ENCODE measurements at places on chromosomes 16 and 17.

GRCh38 chr17:867896-868489, 85.8 kb downstream of the MRM3 start:
- DNase-seq = no peak

- DNase-seq = no peak
Observed at GRCh38 chr17:2644971-2645370, 51.5 kb downstream of the PAFAH1B1 start.

DNA sequence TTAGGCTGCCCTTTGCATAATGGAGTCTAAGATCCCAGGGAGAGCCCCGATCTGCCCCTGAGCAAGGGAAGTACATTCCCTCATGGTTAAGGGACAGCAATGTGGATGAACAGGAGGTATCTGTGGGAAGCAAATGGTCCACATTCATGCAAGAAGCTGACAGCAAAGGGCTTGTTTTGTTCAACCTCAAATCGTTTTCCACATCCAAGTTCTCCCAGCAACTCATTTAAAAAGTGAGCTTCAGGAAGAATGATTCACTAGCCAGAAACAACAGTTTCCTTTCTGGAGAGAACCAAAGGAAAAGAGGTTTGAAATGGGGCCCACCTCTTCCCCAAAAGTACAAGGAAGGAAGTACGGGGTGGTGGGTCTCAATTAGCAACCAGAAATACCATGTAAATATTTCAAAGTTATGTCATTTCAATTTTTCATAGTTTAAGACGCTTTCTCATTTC, 9.4 kb downstream of the HSPB9 start:
- DNase-seq = no peak

- DNase-seq = no peak
Observed at GRCh38 chr17:62755141-62755851, 52.8 kb downstream of the MARCHF10 start.

DNA sequence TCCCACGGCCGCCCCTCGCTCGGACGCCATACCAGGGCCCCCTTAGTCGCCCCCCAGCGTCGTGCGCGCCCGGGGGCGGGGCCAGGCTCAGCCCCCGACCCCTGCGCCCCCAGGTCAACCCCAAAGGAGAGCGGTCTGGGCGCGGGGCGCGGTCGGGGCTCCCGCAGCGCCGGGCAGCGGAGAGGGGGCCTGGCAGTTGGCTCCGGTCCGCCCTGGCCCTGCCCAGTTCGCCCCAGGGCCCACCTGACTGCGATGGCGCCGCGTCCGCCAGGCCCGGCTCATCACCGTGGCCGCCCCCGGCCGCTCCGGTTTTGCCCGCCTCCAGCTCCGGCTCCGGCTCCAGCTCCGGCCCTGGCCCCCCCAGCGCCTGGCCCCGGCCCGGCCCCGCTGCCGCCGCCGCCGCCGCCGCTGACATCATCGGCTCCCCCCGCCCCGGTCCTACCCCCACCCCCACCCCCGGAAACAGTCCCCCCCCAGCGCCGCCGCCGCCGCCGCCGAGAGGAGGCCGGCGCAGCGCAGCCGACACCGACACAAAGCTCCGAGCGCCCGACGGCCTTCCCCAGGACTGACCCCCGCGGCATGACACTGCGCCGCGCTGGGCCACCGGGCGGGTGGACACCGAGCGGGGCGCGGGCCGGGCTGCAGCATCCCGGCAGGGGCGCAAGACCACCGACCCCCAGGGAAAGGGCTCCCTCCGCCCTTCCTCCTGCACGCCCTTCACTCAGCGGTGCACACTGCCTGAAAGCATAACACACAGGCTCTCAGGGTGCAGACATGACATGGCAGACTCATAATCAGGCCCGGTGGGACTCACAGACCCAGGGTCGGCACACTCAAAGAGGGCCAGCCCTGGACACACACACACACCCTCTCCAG, at the start of gene ZBTB4:
ZBTB4 (minus strand) TSS at position 419 of the 876 bp plus-strand sequence. CDS start 12,830 bp downstream, outside the sequence.
- peak; percentile 63 for DNase-seq

DNA sequence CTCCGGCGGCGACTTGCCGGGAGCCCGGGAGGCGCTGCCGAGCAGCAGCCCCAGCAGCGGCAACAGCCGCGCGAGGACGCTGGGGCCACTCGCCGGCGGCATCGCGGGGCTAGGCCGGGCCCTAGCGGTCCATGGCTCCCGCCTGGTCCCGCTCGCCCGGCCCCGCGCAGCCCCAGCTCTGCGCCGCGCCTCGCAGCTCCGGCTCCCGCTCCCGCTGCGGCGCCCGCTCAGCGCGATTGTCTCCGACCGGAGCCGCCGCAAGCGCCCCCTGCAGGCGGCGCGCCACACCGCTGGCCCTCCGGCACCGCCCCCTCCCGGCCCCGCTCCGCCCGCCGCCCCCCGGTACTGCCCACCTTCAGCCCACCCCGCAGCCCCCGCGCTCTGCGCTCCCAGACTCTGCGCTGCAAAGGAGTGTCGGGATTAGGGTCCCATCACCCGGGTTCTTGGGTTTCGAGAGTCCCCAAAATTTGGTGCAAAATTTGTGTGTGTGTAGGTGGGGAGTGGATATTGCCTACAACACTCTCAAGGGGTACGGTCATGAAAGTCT, at the start of gene FAM171A2:
FAM171A2 (minus strand) TSS at position 241 of the 547 bp plus-strand sequence; CDS start at position 102, 139 bp downstream.
- DNase-seq = peak; percentile 88

GRCh38 chr17:43831633-43832032, 1.3 kb downstream of the MPP3 start:
- no peak for DNase-seq

GRCh38 chr16:14398014-14398717, 231.9 kb downstream of the PARN start:
- no peak for DNase-seq

- no peak for DNase-seq
Observed at GRCh38 chr17:59401725-59402124, 70.3 kb downstream of the YPEL2 start.

GRCh38 chr16:86391984-86392383, 118.3 kb upstream of the FOXF1 start:
- no peak for DNase-seq

GRCh38 chr16:49593424-49594040, 219.9 kb downstream of the C16orf78 start:
- DNase-seq = no peak

DNA sequence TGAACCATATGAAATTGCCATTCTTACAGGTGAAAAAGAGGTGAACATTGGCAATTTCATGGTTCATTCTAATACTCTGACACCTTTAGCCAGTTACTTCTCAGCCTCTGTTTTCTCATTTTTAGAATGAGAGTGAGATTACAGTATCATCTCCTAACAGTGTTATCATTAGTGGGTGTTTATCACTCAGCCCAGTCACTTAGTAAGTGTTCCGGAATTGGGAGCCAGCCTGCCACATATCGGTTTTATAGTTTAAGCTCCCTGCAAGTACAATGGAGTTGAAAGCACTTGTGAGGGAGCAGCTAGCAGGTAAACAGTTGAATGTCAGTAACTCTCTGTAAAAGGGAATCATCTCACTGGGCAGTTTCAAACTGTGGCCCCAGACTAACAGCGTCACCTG, 583.1 kb upstream of the HSBP1 start:
- no peak for DNase-seq

GRCh38 chr16:50153596-50154419, 702 bp downstream of the TENT4B start:
- peak; percentile 42 for DNase-seq

- no peak for DNase-seq
Observed at GRCh38 chr16:4908854-4909401, 28.0 kb downstream of the PPL start.

DNA sequence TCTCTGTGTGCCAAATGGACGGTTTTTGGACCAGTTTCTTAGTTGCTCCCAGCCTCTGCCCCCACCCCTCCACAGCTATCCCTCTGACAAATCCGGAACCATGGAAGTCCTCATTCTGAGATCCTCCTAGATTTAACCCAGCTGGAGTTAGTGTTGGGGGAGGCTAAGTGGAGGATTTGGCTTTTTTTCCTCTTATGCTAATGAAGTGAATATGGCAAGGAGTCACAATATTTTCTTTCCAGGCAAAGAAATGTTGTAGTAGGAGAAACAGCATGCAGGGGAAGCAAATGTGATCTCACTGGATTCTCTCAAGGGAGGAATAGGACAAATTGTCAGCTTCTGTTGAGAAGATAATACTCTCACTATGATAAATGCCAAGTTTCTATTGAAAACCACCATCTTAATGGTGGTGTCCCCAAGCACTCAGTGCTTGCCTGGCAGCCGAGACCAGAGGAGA, 159.5 kb downstream of the MSI2 start:
- no peak for DNase-seq
